ENCODE measurements at places on chromosomes 11 and 22.

DNA sequence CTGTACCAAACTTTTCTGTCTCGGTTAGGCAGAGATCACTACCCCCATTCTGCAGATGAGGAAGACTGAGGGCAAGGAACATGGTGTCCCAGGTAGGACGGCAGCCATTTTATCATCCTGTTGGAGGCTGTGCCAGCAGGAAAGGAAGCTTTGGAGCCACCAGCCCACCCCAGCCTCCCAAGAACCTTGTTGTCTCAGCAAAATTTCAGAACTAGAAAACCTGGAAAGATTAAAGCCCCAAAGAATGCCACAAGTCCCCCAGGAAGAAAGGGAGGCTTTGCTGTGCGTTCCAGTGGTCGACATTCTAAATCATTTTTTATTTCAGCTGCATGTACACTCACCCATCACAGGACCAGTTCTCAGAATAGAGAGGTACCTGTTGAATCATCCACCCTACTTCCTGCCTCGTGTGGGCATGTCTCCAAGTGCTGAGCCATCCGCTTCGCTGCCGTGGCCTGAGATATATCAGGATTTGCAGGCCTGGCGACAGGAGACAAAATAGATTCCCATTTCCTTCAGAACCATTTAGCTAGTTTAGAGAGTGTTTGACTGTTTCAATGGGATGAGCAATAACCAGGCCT is 13.0 kb upstream of the EIF3D start:
- no peak for DNase-seq

GRCh38 chr11:44899959-44900358 is 50.7 kb downstream of the TP53I11 start:
- DNase-seq = peak; percentile 42

GRCh38 chr11:77515063-77515462 is 41.2 kb upstream of the PAK1 start:
- no peak for DNase-seq

DNA sequence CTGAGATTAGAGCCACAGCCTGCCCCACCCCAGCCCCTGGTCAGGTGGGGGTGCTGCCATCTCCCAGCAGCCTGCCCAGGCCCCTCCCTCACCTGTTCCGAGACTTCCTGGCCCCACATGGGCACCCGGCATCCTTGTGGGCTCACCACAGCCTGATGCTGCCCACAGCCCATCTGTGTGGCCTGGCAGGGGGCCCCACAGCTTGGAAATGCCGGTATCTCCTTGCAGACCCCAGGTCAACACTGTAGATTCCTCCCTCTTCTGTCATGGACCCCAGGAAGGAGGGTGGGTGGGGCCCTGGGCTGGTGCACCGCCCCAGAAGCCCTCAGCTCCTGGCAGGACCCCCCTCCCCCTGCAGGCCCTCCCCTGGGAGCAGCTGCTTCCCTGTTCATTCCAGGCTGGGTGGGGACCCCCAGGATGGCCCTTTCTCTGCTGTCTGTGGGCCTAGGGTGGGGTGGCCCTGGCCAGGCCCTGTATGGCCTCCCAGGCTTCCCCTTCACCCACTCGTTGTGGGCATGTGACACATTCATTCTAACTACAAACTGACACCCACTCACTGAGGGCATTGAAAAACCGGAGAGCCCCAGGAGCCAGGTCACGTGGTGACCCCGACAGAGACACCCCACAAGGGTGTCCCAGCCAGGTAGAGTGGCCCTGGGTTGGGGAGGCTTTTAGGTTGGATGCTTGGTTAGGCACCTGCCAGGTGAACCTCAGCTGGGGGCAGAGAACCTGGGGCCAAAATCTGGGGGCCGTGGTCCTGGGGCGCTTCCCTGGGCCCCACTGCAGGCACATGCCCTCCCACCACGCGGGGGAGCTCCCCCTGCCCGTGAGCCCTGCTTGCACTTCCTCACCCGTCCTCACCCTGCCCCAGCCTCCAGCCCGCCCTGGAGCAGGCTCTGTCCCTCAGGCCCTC is 44.1 kb upstream of the CCDC188 start:
- DNase-seq = no peak

DNA sequence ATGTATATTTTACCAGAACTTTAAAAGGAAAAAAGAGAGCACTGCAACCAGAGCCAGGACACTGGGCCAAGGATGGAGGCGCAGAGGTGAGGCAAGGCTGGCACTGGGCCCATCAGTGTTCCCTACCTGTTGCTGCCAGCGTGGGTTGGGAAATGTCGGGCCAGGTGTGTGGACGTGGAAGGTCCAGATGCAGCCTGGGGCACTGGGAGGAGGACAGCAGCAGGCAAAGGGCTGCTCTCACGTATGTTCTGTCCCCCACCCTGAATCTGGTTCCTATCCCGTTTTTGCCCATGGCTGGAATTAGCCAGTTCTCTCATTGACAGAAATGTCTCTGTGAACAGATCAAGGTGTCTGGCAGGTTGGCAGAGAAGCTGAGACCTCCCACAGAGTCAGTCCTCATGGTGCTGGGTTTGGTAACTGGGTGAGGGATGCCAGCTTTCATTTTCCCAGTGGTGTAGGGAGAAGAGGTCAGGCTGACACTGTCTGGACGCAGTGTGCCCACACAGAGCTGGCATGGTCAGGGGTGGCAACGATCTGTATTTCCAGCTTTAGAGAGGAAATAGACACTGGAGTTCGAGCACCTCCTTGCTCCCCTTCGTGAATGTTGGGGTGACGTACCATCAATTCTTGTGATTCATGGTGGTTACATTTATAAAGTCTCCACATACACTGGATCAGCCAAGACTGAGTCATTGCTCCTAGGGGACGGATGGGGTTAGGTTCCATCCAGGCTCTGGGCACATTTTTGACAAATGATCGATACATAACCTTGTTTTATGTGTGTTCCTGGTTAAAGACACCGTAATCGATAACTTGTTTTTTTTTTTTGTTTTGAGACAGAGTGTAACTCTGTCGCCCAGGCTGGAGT is 4.3 kb upstream of the PNPLA3 start:
- no peak for DNase-seq
